NB4 (cell line): ENCODE measurements at places on chromosomes 5 and 9.

DNA sequence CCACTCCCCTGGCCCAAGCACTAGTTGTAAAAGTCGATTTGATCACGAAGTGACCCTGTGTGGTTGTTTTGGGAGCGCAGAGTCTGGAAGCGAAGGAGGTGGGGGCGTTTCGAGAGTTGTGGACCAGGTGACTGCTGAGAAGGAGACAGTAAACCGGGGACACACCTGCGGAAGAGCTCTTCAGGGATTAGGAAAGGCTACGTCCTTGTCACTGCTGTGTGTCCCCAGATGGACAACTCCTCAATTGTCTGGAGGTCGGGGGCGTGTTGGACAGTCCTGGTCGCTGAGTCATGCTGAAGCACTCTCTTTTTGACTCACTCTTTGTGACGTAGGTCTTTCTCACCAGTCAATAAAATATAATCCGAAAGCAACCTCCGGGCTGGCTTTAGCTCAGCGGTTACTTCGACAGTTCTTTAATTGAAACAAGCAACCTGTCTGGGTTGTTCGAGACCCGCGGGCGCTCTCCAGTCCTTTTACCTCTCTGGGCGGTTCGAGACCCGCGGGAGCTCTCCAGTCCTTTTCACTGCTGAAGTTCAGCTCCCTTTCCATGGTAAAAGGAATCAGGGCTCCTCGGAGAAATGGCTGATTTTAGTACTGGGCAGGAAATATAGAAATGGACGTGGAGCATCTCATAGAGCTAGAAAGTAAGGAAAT is 10.8 kb downstream of the ZMAT2 start:
- peak; percentile 97 for DNase-seq

GRCh38 chr9:14066831-14067230 is 247.1 kb downstream of the NFIB start:
- DNase-seq: no peak

DNA sequence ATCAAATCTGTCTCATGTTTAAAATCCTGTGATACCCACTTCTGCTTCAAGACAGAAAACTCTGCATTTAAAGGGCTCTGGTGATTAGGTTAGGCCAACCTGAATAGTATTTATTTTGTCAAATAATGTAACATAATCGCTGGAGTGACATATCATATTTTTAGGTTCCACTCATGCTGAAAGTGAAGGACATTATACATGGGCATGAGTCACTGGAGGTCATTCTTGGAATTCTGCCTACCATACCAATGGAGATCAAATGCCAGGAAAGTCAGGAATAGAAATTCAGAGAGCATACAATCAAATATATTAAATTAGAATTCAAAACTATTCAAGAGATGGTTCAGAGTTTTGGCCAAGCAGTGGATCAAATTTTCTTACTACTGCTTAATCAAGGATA is 97.1 kb upstream of the PRSS3 start:
- no peak for DNase-seq

GRCh38 chr5:116492016-116492623 is 82.5 kb downstream of the SEMA6A start:
- peak; percentile 55 for DNase-seq

- DNase-seq: no peak
These were observed 19.2 kb downstream of the SLC25A25 start for GRCh38 chr9:128087262-128087661.

DNA sequence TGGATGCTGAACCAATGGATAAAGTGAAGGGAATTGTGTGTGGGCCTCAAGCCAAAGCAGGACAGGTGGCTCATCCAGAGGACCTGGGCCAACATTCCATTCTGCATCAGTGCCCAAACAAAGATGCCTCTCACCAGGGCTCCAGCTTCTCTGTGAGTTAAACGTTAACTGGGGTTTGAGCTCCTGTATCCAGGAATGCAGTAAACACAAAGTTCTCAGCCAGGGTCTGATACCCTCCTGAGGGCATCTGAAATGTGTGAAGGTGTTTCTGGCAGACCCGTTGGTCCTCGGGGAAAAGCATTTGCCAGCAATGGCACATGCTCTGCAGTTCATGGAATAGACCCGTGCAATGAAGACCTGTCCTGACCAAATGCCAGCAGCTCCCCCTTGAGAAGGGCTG is 33.9 kb upstream of the AOPEP start:
- DNase-seq: no peak

- DNase-seq: no peak
These were observed 10.5 kb upstream of the EPB41L4B start for GRCh38 chr9:109331353-109331752.

- DNase-seq: peak; percentile 66
These were observed 29.8 kb upstream of the ALDOB start for GRCh38 chr9:101465326-101465915.

- DNase-seq: no peak
These were observed 158.8 kb downstream of the FGF18 start for GRCh38 chr5:171578049-171578828.

- peak; percentile 63 for DNase-seq
These were observed 130.3 kb downstream of the PAX5 start for GRCh38 chr9:36903541-36904435.

- peak; percentile 2 for DNase-seq
These were observed 1349.5 kb downstream of the EFNA5 start for GRCh38 chr5:106321242-106321641.

DNA sequence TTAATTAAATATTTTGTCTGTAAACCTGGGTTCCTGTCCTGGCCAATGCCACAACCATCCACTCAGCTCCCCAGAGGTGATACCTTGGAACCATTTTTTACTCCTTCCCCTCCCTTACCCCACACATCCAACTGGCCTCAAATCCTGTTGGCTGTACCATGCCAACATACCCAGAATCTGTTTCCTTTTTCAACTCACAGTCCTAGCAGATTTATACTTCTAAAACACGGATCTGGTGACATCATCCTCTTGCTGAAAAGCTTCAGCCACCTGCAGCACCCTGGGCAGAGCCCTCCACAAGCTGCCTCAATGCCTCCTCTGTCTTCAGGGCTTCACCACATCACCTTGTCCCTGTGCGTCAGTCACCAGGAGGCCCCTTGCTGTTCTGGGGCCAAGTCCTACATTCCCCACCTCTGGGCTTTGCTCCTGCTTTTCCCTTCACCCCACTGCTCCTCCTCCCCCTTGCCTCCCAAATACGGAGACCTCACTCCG is 14.9 kb downstream of the SEMA6A start:
- no peak for DNase-seq
